ENCODE measurements at places on chromosomes 2 and 18. TPM values are rescaled to one million over a fixed set of nuclear protein-coding genes. Genes with fewer than 3 reads are reported as not detected.

GRCh38 chr18:77308216-77308615, 58.6 kb downstream of the GALR1 start:
- no peaks in the 10 kb centered on the region for H3K4me1 ChIP-seq
- no peaks in the 10 kb centered on the region for H3K36me3 ChIP-seq
- no peak overlapping the region for H3K27ac ChIP-seq
- DNase-seq = no peak

The SPATA3 gene
- total RNA-seq = not detected

- H3K27ac ChIP-seq = peak overlapping the region; percentile 38
- H3K4me1 ChIP-seq = peaks cover 23% of the 10 kb centered on the region
- DNase-seq = no peak
- H3K36me3 ChIP-seq = no peaks in the 10 kb centered on the region
- H3K27me3 ChIP-seq = no peaks in the 10 kb centered on the region
Observed at GRCh38 chr2:191845248-191845715, 1.6 kb downstream of the CAVIN2 start.

The IL18RAP gene
- total RNA-seq = not detected

The SIGLEC15 gene
- total RNA-seq = 8.0 TPM

DNA sequence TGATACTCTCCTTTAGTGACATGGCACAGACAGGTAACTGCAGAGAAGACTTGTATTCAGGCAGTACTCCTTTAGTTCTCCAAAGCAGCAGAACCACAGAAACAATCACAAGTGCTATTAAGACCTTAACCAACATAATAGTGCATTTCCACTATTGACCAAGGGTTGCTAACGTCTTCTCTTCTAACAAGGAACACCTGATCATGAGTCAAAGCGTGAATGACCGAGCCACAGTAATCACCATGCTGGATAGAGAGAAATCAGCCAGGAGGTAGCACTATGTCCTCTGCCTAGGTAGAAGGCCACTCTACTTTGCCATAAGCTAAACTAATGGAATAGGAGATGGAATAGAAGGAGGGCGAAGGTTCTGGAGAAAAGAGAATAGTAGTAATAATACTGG, 161.0 kb downstream of the ANKRD44 start:
- H3K4me3 ChIP-seq = no peak overlapping the region
- H3K4me1 ChIP-seq = peaks cover 16% of the 10 kb centered on the region
- no peak overlapping the region for H3K27ac ChIP-seq
- no peaks in the 10 kb centered on the region for H3K36me3 ChIP-seq
- no peak for DNase-seq
- H3K27me3 ChIP-seq = no peaks in the 10 kb centered on the region

Measured in osteoblast (primary cell).